ENCODE measurements at places on chromosomes 12 and 14. TPM values are rescaled to one million over a fixed set of nuclear protein-coding genes. Genes with fewer than 3 reads are reported as not detected.

The ESR2 gene
- total RNA-seq: 0.27 TPM

- no peak for DNase-seq
Measured at GRCh38 chr12:14099994-14100393, 118.6 kb upstream of the GRIN2B start.

The CEP170B gene
- total RNA-seq: 36.2 TPM

DNA sequence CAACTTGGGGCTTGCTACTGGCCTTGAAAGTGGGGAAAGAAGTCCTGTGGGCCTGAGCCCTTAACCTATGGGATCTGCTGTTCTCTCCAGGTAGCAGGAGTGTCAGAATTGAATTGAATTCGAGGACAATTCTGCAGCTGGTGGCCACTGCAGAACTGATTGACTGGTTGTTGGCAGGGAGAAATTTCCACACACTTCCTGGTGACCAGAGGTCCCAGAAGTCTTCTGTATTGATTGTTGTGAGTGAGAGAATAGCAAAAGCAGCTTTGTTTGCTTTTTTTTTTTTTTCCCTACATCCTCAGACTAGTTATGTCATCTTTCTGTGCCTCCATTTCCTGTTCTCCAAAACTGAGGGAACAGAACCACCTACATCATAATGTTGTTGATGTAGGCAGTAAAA, 64.1 kb downstream of the PRICKLE1 start:
- no peak for DNase-seq

DNA sequence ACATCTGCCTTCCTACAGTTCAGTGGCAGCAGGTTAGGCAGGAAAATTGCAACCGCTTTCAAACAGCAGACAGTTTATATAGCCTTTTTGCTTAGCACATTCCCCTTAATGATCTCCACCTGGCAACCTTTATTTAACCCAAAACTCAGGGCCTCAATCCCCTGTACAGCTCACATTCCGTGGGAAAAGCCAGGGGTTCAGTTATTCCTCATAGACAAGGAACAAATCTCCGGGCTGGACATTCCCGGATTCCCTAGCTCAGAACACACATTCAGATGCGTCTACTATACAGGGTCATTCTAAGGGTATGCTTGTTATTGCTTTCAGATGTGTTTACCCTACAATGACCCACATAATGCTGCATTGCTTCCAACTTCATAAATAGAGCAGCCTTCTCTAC, 73.8 kb upstream of the DCN start:
- DNase-seq: no peak

GRCh38 chr14:104393898-104394381, 185.6 kb upstream of the C14orf180 start:
- DNase-seq: peak; percentile 66

- no peak for DNase-seq
Measured at GRCh38 chr12:105030820-105031807, 45.0 kb downstream of the NOPCHAP1 start.

GRCh38 chr12:28645436-28645835, 455.2 kb downstream of the CCDC91 start:
- no peak for DNase-seq

The GLIPR1L2 gene
- total RNA-seq: 0.94 TPM

GRCh38 chr12:117036046-117036445, 63.2 kb downstream of the TESC start:
- DNase-seq: no peak

DNA sequence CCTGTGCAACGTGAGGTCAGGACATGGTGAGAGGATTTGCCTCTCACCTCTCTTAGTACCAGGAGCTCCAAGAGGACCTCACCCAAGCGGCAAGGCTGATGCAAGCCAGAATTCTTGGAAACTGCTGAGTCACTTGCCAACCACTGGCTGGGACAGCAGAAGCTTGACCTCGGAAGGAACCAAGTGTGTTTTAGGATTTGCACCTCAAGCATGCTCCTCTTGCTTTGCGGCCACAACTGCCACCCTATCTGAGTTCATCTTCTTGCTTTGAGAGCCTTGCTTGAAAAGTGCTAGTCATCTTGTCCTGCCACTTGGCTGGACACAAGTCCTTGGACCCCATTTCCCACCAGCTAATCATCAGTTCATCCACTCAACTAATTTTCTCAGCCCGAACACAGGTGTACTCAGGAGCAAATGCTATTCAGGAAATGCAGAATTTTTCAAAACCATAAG, 195.8 kb downstream of the SLC25A21 start:
- peak; percentile 50 for DNase-seq

The DLK1 gene
- not detected for total RNA-seq

- DNase-seq: peak; percentile 76
Measured at GRCh38 chr12:106583242-106584103, 669 bp downstream of the RFX4 start.

The PTPRO gene
- 16.1 TPM for total RNA-seq

The MGAT4C gene
- 0.68 TPM for total RNA-seq

DNA sequence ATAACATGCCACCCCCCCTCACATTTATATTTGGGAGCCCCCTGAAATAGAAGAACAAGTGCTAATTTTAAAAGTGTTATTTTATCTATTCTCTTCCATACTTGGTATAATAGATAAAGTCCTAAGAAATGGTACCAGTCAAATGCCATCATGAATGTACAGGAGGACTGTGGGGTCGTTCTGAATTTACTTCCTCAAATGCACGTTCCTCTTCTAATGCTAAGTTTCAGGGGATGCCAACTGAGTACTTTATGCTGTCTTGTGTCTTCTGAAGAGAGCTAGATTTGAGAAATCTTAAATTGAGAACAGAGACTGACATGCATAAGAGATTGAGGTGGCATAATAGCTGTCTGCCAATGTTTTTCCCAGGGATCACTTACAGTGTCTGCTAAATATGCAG, 59.0 kb downstream of the CFAP54 start:
- DNase-seq: no peak

- no peak for DNase-seq
Measured at GRCh38 chr12:67515679-67516340, 132.7 kb upstream of the DYRK2 start.

DNA sequence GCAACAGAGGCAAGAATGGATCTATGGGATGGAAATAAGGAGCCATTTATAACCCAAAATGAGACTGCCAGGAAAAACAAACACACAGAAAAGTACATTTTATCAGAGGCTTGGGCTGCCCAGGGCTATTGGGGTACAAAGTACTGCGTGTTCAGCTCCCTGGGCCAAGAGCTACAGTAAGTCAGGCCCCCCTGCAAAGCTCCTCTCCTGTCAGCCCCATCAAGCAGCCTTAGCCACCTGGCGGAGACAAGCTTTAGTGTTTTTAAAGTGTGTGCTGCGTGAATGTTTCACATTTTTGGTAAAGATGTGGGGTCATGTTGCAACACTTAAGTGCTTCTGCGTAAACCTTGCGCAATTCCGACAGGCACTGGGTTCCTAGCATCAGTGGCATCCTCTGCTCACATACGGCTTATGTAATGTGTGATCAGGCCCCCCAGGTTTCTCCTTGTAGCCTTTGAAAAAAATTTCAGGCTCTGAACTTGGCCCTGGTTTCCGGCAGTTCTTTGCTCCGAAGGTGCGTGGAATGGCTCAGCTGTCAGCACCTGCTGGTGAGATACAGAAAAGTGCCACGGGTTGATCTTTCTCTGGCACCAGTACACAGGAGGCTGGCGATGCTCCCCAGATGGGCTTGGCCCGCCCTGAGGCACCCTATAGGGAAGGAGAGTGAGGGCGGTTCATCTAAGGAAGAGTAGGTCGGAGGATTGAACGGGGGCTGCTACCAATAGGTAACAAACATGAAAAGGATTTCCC, 198.7 kb upstream of the EEA1 start:
- DNase-seq: peak; percentile 63

DNA sequence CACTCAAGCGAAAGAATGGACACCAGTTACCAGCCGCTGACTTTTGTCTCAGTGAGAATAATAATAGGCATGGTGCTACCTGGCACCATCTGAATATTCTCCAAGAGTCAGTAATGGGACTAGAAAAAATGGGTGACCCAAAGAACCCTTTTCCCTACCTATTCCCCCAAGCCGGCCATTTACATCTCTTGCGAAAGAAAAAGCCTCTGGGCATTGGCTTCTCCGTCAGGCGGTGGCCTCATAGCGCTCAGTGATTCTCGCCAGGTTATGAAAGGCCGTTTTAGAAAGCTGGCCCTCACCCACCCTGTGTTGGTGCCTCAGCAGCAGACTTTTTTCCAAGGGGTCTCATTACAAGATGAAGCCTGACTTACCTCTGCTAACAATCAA, 523 bp upstream of the SLC6A15 start:
- DNase-seq: no peak

- DNase-seq: no peak
Measured at GRCh38 chr12:91542067-91542466, 359.4 kb upstream of the DCN start.

The CDKN3 gene
- total RNA-seq: 10.5 TPM

- no peak for DNase-seq
Measured at GRCh38 chr12:98757455-98757854, 112.4 kb downstream of the APAF1 start.

The TAMALIN gene
- total RNA-seq: 129 TPM

The KIAA0586 gene
- total RNA-seq: 25.1 TPM

GRCh38 chr12:64943686-64944085, 119.2 kb downstream of the TBC1D30 start:
- DNase-seq: no peak

The KCNA1 gene
- total RNA-seq: 0.06 TPM

GRCh38 chr14:84403585-84403984, 1126.4 kb upstream of the FLRT2 start:
- DNase-seq: no peak

The KRT81 gene
- total RNA-seq: not detected

- DNase-seq: no peak
Measured at GRCh38 chr14:72810201-72810600, 83.7 kb downstream of the DPF3 start.

The ADAMTS20 gene
- not detected for total RNA-seq

DNA sequence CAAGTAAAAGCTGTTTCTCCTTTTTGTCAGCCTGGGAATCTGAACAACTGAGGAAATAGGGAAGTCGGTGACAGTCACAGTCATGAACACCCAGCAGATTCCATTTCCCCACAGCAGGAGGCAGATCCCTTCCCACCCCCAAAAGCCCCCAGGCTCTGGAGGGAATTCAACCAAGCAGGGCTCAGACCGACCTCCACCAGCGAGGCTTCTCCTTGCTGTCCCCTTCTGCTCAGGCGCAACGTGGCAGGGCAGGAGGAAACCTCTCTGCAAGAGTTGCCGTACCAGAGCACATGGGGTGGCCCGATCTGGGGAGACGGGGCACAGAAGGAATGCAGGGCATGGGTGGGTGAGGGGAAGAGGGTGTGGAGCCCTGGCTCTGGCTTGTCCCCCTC, 319 bp downstream of the GALNT6 start:
- no peak for DNase-seq

GRCh38 chr12:11859705-11860425, 210.4 kb downstream of the ETV6 start:
- DNase-seq: no peak

DNA sequence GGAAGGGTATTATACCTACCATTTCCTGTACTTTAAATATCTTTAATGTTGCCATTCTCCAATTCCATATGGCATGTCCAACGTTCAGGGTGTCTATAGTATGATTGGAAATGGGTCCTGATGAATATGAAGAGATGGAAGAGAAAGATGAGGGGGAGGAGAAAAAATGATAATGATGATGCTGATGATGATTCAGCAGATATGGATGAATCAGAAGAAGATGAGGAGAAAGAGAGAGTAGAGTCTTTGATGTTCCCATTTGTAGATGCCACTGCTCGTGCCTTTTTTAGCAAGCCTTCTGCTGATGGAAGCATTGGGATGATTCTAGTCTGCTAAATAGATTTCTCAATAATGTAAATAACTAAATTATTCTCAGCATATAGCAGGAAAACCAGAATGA, 163.5 kb downstream of the PIK3C2G start:
- DNase-seq: no peak

DNA sequence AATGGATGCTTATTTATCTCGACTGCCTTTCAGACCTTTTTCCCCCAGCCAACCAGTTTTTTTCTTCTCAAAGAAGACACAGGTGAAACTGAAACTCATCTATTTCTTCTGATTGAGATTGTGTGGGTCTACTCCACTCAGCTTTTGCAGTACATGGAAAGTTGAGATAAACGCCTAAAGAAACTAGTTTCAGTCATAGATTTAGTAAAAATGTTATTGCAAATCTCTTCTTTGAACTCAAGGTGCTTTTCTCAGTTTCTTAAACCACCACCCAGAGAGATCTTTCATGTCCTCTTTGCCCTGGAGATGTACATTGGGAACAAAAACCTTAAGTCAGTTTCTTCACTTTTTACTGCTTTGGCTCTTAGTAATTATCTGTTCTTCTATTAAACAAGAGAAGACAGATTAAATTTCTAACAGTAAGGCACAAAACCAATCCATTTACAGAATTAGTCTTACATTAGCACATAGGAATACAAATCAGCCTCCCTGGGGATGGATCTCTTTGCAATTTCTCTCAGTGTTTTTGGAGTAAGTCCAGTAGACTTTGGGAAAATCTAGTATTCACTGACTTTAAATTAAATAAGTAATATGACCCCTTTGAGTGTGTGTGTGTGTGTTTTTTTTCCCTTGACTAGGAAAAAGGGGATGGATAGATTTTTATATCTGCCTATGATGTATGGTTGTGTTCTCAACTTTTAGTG, 11.6 kb downstream of the FBXW8 start:
- no peak for DNase-seq

The KRT80 gene
- total RNA-seq: 0.71 TPM

GRCh38 chr14:63513756-63514155, 29.4 kb downstream of the PPP2R5E start:
- DNase-seq: no peak

Measured in aorta (tissue), 5 donors.